Stimulated activated CD4-positive, alpha-beta T cell treated with anti-CD3 and anti-CD28 coated beads, Interleukin-2, amount 100 ng/mL, for 4 hours (primary cell): ENCODE measurements at places on chromosomes 4 and X.
A peak's percentile ranks its signal among the peaks of the same experiment; 100 is the strongest.

GRCh38 chr4:38562751-38563198 is 101.2 kb upstream of the KLF3 start:
- DNase-seq = no peak

DNA sequence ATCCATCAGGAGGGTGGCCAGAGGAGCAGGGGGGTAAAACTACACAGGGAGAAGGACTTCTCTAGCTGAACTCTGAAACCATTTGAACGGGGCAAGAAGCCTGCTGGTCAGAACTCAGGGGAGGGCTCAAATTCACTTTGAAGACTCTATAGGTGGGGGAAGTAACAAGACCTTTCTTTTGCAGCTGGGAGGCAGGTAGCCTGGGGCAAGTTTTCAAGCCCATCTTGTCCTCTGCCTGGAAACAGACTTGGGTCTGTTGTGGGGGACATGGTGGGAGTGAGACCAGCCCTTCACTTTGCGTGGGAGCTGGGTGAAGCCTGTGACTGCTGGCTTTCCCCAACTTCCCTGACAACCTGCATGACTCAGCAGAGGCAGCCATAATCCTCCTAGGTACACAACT is 312.3 kb downstream of the SPRY1 start:
- no peak for DNase-seq

GRCh38 chr4:10582059-10582686 is 102.4 kb downstream of the CLNK start:
- DNase-seq = no peak

DNA sequence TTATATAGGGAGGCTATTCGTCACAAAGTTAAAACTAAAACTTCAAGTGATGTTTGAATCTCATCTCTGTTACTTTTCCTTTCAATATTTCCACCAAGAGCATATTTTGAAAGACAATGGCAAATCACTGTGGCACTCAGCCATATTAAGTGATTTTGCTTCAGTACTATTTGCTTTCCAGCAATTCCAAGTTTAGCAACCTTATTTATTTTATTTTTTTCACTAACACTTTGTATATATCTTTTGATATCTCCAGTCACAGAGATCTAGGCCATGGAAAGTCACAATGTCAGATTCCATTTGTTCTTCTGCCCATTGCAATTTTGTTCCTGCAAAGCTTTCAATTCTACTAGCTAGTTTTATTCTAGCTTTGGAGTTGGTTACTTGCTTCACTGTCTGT is 1514.5 kb upstream of the ADGRL3 start:
- no peak for DNase-seq

DNA sequence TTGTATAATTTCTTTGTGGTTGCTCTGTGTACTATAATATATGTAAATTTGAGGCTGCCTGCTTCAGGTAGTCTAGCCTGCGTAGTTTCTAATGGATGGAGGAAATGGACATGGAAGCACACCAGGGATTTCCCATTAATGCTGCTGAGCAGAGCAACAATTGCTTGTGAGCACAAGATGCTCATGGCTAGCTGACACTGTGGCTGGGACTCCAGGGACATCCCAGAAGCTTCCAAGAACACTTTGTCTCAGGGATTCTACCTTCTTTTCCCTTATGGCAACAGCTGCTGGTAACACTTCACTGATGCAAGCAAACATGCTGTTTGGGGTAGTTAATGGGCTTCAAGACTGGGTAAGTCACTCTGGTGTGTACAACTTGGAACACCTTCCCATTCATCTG is 66.1 kb downstream of the TENT5D start:
- DNase-seq = no peak

DNA sequence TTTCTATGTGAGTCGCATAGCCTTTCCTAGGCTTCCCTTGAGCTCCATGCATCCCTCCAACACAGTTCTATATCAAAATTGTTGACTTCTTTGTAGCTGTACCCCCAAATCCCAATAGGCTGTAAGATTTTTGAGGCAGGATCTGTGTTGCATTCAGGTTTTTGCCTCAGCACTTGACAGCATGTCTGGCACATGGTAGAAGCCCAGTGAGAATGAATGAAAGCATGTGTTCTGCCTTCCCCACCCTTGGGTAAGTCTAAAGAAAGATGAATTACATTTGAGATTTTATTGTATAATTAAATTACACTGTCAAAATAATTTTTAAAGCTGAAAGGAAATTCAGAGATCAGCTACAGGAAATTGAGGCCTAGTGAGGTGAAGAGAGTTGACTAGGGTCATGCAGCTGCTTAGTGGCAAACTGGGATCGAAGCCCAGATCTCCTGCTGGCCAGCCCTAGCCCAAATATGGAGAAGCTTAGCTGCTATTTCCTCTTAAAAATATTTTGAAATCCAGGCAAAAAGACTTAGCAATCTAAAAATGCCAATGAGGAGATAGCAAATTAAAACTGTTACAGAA is 122.5 kb downstream of the SPATA18 start:
- no peak for DNase-seq

- peak; percentile 63 for DNase-seq
Observed at GRCh38 chr4:40227284-40227683, 30.5 kb downstream of the RHOH start.

DNA sequence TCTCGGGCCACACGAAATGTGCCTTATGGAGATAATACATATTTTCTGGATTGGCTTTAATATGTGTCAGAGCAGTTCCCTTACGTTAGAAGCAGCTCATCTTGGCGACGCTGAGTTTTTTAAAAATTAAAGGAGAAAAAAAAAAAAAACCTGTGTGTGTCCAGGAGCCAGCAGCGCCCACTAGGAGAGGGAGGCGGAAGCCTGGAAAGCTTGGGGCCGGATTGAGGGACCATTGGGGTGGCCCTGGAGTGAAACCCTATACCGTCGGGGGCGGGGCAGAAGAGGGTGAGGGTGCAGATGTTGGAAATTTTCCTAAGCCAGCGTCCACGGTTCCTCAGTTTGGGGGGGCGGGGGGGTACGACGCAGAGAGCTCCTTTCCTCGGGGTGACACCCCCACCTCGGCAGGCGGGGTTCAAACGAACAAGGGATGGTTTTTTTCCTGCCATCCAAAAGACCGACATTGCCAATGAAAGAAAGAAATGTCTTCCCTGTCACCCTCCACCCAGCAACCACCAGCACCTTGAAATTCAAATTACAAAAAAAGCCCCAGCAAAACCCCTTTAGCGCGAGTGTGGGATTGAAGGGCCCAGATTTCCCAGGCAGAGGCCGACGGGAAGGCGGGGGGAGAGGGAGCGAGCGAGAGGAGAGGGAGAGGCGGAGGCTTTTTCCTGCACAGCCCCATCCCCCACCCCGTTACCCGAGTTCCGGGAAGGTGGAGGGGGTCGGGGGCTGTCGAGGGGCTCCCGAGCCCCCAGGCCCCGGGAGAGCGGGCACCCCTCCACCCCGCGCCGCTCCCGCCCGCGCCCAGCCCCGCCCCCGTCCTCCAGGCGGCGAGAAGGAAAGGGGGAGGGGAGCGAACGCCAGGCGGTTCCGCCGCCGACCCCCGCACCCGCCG is 859 bp downstream of the SMARCA1 start:
- DNase-seq = no peak

- DNase-seq = no peak
Observed at GRCh38 chr4:181877329-181877848, 365.8 kb upstream of the TENM3 start.

DNA sequence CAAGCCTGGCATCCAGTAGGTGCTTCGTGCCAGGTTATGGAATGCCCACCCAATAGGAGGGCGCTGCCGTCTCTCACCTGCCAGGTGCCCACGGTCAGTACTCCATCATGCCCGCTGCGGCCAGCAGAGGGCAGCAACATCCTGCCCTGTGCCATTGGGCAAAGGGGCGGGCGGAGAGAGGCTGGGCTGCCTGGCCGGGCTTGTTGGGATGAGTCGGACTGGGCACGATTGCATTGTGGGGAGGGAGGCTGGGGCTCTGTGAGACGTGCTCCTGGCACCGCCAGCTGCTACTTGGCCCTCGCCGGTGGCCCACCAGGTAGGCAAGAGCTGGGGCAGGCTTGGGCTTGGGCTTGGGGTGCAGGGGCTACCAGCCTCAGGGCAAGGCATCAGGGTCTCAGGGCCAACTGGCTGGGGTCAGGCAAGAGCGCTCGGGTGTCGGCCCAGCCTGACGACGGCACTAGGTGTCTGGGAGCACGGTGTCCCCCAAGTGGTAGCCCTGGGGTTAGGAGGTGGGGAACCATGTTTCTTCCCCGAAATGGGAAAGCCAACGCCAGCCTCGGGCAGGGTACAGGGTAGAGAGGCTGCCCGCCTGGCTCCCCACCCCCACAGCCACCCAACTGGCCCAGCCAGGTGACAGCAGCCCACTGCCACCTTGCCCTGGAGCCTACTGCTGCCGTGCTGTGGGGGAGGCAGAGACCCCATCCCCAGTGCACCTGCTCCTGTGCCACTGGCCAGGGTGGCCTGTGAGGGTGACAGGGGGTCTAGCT is at the start of gene PLXNB3:
Gene PLXNB3, plus strand, starts transcription at position 261 of the 767 bp plus-strand sequence. CDS start 1,287 bp downstream, outside the sequence.
- peak; percentile 58 for DNase-seq

DNA sequence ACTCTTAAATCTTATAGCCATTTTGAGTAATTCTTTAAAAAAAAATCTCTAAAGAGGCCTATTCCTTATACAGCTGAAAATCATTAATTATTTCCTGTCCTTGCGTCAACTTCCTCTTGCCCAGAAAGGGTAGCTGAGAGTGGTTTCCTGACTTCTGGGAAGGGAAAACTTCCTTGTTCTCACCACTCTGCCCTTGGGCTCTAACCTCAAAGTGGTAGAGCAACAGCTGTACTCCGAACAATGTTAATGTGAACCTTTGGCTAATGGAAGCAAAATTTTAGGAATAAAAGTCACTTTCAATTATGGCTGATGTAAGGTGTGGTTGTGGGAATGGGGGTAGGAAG is 15.3 kb downstream of the KLHL2 start:
- DNase-seq = no peak

GRCh38 chrX:132809581-132809980 is 148.8 kb downstream of the HS6ST2 start:
- DNase-seq = no peak

GRCh38 chr4:55752810-55753209 is 66.8 kb upstream of the EXOC1L start:
- DNase-seq = no peak

DNA sequence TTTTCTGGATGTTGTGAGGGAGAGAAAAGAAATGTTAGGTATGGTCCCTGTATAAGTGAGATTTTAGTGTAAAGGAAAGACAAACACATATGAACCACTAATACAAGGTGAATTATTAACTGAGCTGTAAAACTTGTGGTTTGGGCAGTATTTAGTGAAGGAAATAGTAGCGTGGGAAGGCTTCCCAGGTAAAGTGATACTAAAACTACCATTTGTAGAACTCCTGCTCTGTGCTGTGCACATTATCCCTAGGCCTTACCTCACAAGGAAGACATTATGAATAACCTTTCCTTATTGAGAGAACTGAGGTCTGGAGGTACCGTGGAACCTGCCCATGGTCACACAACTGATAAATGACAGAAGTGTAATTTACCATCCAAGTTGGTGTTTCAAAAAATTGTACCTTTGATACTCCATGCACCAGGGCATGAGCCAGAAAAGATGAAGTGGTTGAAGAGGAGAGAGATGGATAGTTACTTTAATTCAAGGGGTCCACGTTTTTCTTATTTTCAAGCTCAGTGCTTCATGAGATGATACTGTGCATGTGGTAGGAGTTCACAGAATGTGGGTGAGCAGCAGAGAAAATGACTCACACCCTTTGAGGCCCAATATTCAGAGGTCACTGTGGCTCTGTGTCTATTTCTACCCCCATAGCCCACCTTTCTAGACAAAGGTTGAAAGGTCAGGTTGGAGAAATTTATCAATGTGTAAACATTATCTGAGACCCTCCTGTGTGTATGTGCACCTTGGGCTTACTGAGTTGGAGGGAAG is 2.6 kb upstream of the VSIG4 start:
- no peak for DNase-seq

DNA sequence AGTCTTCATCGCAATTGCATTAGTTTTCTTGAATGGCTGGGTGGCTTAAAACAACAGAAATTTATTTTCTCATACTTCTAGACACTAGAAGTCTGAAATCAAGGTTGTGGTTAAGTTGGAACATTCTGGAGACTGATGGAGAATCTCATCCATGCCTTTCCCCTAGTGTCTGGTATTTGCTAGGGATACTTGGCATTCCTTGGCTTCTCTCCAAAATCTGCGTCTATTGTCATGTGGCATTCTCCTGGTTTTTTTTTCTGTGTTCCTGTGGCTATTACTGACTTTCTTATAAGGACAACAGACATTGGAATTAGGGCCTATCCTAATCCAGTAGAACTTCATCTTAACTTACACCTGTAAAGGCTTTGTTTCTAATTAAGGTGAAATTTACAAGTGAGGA is 272.8 kb upstream of the EPHA5 start:
- no peak for DNase-seq

GRCh38 chr4:7829652-7830580 is 109.7 kb downstream of the AFAP1 start:
- DNase-seq = no peak

DNA sequence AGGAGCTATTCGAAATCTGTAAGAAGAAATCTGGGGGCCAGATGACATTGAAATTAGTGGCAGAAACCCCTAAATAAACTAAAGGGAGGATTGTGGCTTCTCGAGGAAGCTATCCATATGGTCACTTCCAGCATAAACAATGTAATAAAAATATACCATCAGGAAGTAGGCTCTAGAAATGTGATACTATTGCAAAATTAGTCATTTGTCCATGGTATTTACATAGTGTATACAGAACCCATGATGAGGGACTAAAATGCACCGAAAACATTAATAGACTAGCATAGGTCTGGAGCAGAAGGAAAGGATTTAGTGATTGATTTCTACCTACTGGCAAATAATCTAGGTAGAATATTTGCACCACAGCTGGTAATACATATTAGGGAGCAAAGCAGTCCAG is 1344.0 kb downstream of the FSTL5 start:
- no peak for DNase-seq

DNA sequence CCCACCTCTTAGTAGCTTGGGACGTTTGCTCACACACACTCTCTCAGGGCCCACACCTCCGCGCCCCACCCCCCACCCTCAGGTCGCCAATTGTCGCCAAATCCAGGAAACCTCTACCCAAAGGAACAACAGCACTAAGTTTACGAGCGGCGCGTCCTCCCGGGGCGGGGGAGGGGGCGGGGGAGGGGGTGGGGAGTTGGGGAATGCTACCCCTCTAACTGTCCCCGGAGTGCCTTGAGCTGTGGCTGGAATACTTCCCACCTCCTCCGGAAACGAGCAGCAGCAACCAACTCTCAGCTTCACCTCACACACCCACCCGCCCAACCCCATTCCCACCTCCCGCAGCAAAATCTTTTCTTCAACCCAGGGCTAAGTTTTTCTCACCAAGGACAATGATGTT is 135.6 kb upstream of the ZIC3 start:
- no peak for DNase-seq

DNA sequence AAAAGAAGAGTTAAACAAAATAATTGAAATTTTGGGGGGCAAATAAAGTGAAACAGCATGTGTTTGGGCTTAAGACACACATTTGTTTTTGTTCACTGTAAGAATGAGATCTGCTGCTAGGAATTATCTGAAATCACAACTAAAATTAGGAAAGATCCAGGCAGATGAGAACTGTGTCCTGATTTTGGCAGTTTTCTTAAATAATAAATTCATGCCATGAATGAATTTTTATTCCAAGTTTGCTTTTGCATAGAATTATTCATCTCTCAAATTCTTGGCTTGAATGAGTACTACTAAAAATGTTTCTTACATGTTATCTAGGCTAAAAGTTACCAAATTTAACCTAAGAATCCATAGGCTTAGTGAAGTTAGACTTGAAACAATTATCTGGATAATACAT is 321.7 kb downstream of the ANK2 start:
- DNase-seq = no peak
